Activated CD4-positive, alpha-beta memory T cell treated with anti-CD3 and anti-CD28 coated beads for 36 hours (primary cell): ENCODE measurements at places on chromosomes 12 and 14.
A peak's percentile ranks its signal among the peaks of the same experiment; 100 is the strongest.

- DNase-seq = peak; percentile 16
These were observed 79.7 kb downstream of the SPTB start for GRCh38 chr14:64800000-64800399.

DNA sequence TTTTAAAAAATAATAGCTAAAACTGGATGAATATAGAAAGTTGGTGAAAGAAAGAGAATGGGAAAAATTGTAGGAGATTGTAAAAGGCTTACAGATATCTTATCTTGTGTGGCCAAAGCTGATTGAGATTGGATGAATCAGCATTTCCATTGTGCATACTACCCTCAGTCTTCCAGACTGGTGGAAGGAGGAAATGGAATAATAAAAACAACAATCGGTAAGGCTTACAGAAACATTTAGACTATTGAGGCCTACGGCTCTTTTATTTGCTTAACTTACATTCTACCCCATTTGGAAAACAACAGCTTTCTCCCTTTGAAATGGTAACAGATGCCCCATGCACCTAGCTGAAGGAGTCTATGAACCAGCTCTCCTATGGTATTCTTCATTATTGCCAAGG lies 129.8 kb downstream of the PTPRB start:
- DNase-seq = no peak

GRCh38 chr12:25976289-25976688 lies 17.8 kb downstream of the RASSF8 start:
- DNase-seq = no peak

DNA sequence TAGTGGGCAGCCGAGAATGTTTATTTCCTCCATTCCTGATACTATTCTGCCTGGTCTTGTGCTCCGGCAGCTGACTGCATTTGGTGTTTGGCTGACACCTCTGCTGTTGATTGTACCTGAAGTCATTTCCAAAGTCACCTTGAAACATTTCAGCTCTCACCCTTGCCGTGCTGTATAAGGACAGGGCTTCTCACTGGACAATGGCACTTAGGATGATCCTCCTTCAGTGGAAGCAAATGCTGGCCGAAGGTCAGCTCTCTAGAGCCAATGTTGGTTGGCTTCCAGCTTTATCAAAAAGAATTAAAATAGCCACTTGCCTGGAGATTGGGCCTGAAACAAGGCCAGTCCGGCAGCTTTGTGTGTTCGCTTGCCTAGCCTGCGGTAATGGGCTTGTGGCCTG lies 44.0 kb downstream of the ACACB start:
- DNase-seq = no peak
